ENCODE measurements at places on chromosomes 11 and 22.

DNA sequence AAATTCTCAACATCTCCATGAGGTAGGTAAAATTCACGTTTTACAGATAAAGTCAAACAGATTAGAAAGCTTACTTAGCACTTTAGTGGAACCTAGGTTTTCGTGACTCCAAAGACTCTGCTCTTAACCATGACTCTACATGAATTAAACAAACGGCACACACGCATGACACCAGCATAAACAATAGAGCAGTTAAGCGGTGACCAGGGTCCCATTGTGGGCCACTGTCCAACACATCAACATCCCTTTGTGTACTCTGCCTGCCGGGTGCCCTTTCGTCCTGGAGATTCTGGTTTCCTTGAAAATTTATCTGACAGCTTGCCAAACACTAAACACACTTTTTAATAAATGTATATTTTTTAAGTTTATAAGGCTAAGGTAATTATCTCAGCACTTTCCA, 941.7 kb downstream of the OPCML start:
- no peak for DNase-seq

DNA sequence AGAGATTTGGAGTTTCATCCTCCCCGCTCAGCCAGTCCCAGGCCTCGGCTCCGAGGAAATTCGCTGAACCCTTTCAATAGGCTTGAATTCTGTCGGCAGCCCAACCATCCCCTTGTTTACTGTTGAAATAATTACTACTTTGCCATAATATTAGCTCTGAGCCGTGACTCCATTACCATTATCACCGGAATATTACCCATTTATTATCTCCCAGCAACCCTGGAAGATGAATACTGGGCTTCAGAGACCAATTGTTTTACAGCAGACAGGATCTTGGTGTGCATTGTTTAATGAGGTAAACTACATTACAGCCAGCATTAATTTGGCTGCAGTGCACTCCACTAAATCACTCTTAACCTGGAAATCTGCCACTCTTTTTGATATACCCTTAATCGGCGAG, 867.4 kb downstream of the NTM start:
- DNase-seq: no peak

- no peak for DNase-seq
Measured at GRCh38 chr11:28690746-28691145, 582.6 kb downstream of the METTL15 start.

- DNase-seq: no peak
Measured at GRCh38 chr11:125401746-125402145, 94.3 kb downstream of the FEZ1 start.

- DNase-seq: no peak
Measured at GRCh38 chr22:27596133-27596870, 205.3 kb downstream of the MN1 start.

DNA sequence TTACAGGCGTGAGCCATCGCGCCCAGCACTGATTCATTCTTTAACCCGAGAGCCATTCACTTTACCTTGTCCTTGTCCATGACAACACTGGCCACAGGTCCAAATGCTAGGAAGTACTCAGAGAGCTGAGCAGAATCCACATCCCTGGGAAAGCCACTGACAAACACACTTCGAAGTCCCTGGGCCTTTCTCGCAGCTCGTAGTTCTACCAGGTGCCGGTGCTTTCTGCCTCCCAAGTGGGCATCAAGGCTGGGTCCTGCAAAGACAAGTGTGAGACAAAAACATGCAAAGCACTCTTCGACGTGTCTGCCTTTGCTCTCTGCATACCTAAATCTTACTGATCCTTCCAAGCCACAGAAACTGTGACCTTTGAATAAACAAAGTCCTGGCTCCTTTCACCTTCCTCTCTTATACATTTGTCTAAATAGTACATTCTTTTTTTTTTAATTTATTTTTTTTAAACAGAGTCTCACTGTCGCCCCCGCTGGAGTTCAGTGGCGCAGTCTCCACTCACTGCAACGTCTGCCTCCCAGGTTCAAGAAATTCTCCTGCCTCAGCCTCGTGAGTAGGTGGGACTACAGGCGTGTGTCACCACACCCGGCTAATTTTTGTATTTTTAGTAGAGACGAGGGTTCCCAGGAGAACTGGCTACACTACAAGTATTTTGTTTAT, 2.2 kb downstream of the TUT1 start:
- no peak for DNase-seq

- DNase-seq: no peak
Measured at GRCh38 chr11:128182844-128183243, 404.5 kb downstream of the ETS1 start.

DNA sequence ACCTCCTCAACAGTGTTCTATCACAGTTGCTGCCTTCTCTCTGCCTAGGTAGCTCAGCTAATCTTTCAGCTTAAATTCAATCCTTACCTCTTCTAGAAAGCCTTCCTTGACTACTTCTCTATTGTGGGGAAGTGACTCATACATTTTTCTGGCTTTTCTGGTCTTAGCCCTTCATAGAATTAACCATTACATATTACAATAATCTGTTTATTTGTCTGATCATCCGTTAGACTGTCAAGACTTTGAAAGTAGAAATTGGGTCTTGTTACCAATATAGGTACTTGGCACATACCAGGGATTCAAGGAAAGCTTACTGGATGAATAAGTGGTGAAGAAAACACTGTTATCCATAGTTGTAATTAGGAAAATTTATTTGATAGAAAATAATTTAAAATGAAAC, 89.6 kb downstream of the FANCF start:
- DNase-seq: no peak
